ENCODE measurements at places on chromosomes 13 and 19.

DNA sequence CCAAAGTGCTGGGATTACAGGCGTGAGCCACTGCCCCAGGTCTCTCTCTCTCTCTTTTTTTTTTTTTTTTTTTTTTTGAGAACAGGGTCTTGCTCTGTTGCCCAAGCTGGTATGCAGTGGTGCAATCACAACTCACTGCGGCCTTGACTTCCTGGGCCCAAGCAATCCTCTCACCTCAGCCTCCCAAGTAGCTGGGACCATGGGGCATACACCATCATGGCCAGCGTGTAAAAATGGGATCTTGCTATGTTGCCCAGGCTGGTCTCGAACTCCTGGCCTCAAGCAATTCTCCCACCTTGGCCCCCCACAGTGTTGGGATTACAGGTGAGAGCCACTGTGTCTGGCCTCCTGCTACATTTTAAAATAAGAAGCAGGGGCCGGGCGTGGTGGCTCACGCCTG is 19.1 kb upstream of the FBN3 start:
- no peak for DNase-seq

GRCh38 chr13:95898256-95898655 is 154.9 kb downstream of the UGGT2 start:
- DNase-seq = no peak

DNA sequence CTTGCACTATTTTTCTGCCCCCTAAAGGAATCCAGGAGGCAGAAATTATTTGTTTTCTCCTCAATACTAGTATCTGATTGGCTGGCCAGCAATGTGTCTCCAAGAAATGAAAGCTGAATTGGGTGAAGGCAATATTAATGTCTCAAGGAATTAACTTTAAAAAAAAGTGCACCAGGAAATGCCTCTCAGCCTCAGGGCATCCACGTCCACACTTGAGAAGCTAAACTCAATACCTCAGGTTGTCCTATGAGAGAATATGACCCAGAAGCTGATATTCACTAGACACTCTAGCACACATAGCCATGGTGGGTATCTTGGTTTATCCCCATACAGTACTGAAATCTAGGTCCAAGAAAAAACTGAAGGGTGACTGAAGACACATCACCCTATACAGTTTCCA is 2.1 kb downstream of the ZNF91 start:
- no peak for DNase-seq

DNA sequence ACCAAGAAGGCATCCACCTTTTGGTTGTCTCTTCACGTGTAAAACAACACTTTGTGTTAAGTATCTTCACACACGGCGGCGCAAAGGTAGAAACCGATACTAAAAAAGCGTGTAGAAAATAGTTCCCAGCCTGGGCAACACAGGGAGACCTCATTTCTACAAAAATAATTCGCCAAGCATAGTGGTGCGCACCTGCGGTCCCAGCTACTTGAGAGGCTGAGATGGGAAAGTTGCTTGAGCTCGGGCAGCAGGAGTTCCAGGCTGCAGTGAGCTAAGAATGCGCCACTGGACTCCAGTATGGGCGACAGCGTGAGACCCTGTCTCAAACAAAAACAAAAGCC is 573 bp upstream of the ERCC5 start:
- DNase-seq = no peak

- DNase-seq = no peak
These were observed 42.9 kb upstream of the PCDH9 start for GRCh38 chr13:67273001-67273400.

DNA sequence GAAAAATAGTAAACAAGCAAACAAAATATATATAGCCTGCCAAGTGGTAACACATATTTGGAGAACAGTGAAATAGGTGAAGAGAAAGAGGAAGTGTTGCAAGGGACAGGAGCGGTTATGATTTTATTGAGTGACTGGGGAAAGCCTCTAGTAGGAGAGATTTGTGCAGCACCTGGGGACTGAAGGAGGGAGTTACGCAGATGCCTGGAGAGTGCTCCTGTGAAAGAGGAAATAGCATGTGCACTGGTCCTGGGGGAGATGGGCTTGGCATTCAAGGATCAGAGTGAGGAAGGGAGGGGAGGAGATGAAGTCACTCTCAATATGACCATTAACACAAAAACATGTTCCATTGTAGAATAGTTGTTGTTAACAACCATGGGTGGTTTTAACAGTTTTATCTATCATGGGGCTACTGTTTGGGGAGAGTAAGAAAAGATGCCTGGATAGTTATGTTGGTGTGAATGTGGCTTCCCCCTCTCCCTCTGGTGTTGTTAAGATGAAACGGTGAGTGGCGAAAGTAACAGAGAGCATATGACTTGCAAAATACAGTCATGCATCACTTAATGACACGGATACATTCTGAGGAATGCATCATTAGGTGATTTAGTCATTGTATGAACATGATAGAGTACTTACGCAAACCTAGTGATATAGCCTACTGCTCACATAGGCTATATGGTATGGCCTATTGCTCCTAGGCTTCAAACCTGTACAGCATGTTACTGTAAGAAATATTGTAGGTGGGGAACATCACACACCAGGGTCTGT is 251.7 kb upstream of the ARGLU1 start:
- no peak for DNase-seq

Data from SW 1271 (cell line).